Iris pigment epithelial cell (primary cell): ENCODE measurements at places on chromosomes 7 and 10.

DNA sequence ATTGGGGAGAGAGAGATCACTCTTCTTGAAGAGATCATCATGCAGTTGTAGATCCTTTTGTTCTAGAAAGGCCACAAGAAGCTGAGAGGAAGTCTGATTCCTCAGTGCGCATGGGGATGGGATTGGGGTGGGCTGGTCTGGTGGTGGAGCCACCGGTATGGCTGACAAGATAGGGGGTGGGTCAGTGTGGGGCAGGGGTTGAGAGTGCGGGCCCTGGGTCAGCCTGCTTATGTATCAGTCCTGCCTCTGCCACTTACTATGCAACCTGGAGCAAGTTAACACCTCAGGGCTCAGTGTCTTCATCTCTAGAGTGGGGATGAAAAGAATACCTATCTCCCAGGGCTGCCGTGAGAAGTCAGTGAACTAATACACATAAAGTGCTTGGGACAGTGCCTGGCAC lies 8.0 kb downstream of the SMARCD3 start:
- no peak for DNase-seq

DNA sequence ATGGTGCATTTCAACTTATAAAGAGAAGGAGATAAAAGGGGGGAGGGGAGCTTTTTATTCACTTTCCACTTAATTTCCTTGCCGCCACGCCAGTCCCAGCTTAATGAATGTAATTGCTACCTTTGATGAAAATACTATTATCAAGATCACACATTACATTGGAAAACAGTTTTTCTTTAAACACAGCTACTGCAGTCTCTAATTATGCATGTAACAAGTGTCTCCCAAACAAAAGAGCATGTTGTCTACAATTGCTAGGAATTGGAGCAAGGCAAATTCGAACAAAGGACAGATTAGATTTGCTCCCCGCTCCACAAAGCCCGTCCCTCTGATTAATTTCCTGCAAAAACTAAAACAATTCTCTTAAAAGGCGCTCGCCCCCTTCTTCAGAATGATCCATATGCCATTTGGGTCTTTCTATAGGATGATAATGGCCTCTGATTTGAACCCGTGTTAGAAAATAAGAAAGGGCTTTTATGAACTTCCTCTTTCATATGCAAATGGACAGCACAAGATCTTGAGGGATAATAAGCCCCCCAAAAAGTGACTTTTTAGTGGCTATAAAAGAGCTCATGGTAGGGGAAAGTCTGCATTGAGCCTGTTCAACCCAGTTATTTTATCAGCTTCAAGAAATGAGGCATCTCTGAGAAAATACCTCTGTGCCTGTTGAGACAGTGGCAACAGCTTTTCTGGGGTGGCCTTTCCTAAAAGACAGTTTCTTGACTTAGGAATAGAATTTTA lies 60.6 kb downstream of the ACADSB start:
- no peak for DNase-seq

DNA sequence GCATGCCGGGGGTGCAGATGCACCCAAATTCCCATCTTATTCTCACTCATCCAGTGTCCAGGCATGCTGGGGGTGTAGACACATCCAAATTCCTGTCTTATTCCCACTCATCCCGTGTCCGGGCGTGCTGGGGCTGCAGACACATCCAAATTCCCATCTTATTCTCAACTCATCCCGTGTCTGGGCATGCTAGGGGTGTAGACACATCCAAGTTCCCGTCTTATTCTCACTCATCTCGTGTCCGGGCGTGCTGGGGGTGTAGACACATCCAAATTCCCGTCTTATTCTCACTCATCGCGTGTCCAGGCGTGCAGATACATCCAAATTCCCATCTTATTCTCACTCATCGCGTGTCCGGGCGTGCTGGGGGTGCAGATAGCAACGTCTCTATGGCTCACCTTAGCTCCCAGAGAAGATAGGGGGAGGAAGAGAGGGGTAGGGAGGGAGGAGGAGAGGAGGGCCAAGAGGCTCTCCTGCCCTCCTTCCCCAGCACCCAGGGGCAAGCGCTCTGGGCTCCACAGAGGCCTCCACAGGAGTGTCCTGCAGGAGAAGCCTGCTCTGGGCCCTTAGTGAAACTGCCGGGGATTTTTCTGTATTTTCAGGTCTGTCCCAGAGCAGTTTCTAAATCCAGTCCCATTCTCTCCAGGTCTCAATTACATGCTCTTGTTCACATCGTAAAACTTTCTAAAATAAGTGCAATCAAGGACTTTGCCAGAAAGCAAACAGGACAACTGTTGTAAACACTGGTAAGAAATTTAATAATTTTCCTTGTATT lies 210.8 kb downstream of the DIP2C start:
- DNase-seq = no peak

DNA sequence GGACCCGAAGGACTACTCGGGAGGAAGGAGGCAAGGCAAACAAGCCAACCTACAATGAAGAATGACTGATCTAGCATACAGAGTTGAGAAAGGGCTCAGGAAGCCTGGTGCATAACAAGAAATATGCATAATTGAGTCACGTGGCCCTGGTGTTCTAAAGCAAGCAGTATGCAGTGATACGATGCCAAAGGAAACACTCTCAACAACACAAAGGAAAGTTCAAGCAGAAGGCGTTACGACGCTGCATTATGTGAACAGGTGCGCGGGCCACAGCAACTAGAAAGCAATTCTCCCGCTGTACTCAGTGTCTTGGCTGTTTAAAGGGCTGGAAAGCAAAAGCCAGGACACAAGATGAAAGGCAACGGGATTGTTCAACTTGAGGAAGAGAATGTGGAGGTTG lies 100.8 kb downstream of the PRTFDC1 start:
- peak; percentile 89 for DNase-seq
